ENCODE measurements at places on chromosomes 1 and 21.

DNA sequence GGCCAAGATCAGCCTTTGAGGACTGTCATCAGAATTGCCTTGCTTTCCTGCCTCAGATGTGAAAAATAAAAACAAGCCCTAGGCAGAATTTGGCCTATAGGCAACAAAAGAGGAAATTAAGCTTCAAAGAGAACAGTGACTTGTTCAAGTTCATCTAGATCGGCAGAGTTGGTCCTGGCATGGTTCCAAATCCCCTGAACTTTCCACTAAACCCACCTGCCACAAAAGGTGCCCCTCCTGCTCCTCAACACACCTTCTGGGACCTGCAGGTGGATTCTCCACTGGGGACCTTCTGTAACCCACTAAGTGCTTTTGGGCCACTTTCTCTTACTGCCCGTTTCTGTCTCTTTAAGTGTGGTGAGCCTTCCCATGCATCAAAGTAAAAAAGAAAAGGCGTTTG, 42.5 kb upstream of the LRRN2 start:
- DNase-seq = no peak

DNA sequence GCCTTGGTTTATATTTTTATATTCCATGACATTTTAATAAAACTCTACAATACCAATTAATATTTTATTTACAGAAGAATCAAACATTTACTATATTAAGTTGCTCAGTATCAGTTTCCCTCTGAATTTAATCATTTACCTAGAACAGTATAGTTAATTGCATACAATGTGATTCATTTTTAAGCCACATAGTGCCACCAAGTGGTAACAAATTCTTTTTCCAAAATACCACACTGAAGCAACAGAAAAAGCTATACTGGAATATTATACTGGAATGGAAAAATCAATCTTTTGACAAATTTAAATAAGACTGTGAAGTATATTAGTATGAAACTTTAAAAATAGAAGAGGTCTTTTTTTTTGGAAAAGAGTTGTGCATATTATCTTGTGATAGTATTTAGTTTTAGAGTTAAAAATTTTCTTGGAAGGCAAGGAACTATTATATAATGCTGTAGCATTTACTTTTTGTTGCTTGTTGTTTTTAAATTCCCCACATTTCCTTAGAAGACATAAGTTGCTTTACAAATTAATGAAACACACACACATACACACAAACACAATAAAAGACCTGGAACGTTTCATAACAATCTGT, 57.3 kb downstream of the ZNF644 start:
- DNase-seq = peak; percentile 13

GRCh38 chr1:172815740-172816139, 156.8 kb downstream of the FASLG start:
- no peak for DNase-seq

- DNase-seq = no peak
These were observed 16.2 kb upstream of the CACHD1 start for GRCh38 chr1:64453688-64454087.

- no peak for DNase-seq
These were observed 21.5 kb upstream of the SLC25A34 start for GRCh38 chr1:15714406-15715136.

GRCh38 chr1:228125185-228125584, 14.9 kb upstream of the GUK1 start:
- DNase-seq = no peak
